ENCODE measurements at places on chromosomes 16 and 17. TPM values are rescaled to one million over a fixed set of nuclear protein-coding genes. Genes with fewer than 3 reads are reported as not detected.

NHLRC4 gene
- total RNA-seq = 1.9 TPM

WFIKKN1 gene
- total RNA-seq = 0.22 TPM

ZMYND15 gene
- 1.0 TPM for total RNA-seq

TSNAXIP1 gene
- 0.39 TPM for total RNA-seq

HCRT gene
- not detected for total RNA-seq

TK1 gene
- total RNA-seq = 3.2 TPM

CA5A gene
- not detected for total RNA-seq

ENPP7 gene
- not detected for total RNA-seq

KRT37 gene
- not detected for total RNA-seq

IGFALS gene
- 0.84 TPM for total RNA-seq

SLC4A1 gene
- total RNA-seq = not detected

FBXO39 gene
- total RNA-seq = 0.54 TPM

SPATA32 gene
- 0.20 TPM for total RNA-seq

KRT27 gene
- not detected for total RNA-seq

HBQ1 gene
- not detected for total RNA-seq

PRAC1 gene
- not detected for total RNA-seq

CES4A gene
- total RNA-seq = 11.9 TPM

CPHXL gene
- total RNA-seq = not detected

ZNF778 gene
- total RNA-seq = 7.9 TPM

PTGES3L gene
- total RNA-seq = 1.5 TPM

IFI35 gene
- 38.3 TPM for total RNA-seq

CCL17 gene
- not detected for total RNA-seq

ITGAL gene
- 393 TPM for total RNA-seq

SEPTIN12 gene
- total RNA-seq = 0.27 TPM

HELZ gene
- 130 TPM for total RNA-seq

TBC1D3C gene
- total RNA-seq = 2.0 TPM

KRT25 gene
- total RNA-seq = not detected

TK2 gene
- total RNA-seq = 8.2 TPM

KCNJ16 gene
- total RNA-seq = not detected

CACNA1H gene
- 4.2 TPM for total RNA-seq

CHTF18 gene
- 28.8 TPM for total RNA-seq

MYH1 gene
- not detected for total RNA-seq

TUFM gene
- 98.4 TPM for total RNA-seq

DRC3 gene
- not detected for total RNA-seq

KIF2B gene
- total RNA-seq = not detected

LRRC75A gene
- 3.8 TPM for total RNA-seq

CA7 gene
- total RNA-seq = not detected

PRAC2 gene
- total RNA-seq = not detected

SYNGR3 gene
- total RNA-seq = 3.2 TPM

MYH8 gene
- total RNA-seq = not detected

ADAP2 gene
- total RNA-seq = 2.6 TPM

USP43 gene
- not detected for total RNA-seq
